ENCODE measurements at places on chromosomes 16 and 17.

DNA sequence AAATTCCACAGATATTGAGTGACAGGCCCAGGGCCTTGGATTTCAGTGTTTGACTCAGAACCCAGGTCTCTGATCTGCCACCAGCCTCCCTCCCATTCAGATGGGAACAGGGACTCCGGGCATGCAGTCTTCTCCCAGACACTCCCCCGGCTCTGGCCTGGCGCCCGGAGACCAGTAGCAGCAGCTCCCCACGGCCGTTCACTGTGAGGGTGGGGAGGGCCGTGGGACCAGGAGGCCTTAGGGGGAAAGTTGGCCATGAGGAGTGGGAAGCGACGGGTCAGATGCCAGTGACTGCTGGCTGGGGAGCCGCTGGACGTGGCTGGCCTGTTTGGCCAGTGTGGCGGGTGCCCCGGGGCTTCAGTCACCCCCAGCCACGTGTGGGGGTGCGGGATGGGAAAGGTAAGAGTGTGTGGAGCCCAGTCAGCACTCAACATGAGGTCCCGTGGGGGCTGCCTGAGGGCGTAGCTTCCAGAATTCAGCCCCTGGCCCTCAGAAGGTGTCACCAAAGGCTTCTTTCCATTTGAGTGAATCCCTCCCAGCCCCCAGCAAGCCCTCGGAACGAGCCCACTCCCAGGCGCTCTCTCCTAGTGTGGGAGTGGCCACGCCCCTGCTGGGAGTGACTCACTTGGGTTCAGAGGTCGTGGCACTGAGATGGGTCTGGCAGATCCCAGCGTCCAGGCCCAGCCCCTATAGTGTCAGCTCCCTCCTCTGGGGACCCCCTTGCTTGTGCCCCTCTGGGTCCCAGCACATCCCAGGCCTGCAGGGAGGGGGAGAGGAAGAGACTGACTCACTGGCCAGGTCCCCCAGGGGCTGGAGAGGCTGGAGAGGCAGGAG is 309.4 kb downstream of the SEC14L1 start:
- DNase-seq = peak; percentile 86

- no peak for DNase-seq
Observed at GRCh38 chr17:66467766-66468165, 165.4 kb downstream of the PRKCA start.

DNA sequence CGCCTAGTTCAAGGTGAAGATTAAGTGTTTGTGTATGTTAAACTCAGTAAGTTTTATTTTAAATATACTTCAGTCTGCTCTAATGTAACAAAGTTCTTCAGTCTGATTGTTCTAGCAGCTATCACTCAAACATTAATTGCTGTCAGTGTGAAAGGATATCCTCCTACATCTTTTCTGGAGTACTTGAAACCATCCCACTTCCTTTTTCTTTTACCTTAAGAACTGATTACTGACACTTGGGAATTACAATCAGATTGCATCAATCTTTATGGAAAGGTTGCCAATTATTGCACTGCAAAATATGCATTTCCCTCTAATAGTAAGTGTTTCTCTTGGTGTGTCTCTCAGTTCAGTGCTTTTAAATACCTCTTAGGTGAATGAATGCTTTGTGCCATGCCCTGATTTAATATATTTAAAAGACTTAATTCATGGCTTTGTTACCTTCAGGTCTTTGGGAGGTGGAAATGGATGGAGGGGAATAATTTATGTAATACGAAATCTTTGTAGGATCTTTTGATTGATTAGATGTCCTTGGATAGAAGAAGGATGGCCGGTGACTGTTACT is 16.6 kb downstream of the MRTFB start:
- no peak for DNase-seq

- DNase-seq = no peak
Observed at GRCh38 chr16:54540525-54541180, 254.1 kb upstream of the IRX3 start.

DNA sequence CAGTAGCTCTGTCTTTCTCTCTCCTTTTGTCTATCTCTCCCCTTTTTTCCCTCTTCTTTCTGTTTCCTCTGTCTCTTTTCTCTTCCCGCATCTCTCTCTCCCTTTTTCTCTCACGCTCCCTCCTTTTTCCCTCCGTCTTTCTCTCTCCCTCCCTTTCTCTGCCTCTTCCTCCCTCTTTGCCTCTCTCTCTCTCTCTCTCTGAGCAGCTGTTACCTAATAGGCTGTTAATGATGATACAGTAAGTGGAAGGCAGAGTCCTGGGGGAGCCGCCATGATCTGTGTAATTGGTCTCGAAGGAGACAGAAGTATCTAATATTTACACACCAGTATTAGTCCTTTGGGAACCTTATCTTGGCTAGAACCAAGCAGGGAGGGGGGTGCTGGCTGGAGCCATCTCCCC is 136.1 kb upstream of the CIBAR2 start:
- DNase-seq = peak; percentile 58

- no peak for DNase-seq
Observed at GRCh38 chr16:80883159-80883642, 78.8 kb upstream of the CDYL2 start.

DNA sequence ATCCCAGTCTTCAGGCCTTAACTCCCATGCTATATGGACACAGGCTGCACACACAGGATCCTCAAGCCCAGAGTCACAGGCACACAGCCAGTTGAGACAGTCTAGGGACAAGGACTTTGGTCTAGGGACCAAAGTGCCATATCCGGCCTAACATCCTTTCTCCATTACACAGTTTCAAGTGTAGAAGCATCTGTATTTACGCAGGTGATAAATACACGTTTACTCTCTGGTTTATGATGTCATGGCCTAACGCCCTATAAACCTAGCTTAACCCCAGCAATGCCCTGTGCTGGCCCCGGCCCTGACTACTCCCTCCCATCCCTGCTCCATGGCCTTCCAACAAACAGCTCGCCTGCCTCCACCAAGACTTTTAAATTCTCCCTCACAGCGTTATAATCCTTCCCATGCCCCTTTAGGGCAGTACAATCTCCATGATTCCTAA is 17.1 kb downstream of the CUEDC1 start:
- no peak for DNase-seq

GRCh38 chr16:70430667-70431536 is 8.0 kb downstream of the ST3GAL2 start:
- no peak for DNase-seq

DNA sequence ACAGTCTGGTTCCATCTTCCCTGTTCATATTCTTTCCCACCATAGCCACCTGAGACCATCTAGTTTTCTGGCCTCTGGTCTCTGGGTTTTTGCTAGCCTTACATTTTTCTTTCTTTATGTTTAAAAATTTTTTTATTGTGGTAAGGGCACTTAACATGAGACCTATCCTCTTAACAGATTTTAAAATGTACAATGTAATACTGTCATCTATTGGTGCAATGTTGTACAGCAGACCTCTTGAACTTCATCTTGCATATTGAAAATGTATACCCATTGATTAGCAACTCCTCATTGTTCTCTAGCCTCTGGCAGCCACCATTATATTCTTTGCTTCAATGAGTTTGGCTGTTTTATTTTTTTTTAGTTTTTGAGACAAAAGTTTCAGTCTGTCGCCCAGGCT is 39.2 kb downstream of the ITGAM start:
- DNase-seq = no peak

DNA sequence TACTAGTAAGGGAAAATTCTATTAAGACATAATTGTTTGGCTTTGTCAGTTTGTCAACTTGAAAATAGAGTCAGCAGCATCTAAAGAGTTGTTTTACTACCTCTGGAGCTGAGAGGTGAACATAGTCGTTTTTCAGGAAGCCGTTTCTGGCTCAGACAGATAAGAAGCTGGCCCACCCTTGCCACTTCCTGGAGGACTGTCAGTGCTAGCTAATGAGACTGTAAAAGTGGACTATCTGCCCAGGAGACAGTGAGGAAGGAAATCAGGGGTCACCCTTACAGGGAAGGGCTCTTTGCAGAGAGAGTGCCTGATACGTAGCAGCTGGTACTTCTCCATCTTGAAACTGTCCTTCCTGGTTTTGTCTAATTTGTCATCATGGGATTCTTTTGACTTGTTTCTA is 328.7 kb downstream of the WWOX start:
- no peak for DNase-seq

- no peak for DNase-seq
Observed at GRCh38 chr17:48551214-48551555, 6.3 kb upstream of the HOXB2 start.

DNA sequence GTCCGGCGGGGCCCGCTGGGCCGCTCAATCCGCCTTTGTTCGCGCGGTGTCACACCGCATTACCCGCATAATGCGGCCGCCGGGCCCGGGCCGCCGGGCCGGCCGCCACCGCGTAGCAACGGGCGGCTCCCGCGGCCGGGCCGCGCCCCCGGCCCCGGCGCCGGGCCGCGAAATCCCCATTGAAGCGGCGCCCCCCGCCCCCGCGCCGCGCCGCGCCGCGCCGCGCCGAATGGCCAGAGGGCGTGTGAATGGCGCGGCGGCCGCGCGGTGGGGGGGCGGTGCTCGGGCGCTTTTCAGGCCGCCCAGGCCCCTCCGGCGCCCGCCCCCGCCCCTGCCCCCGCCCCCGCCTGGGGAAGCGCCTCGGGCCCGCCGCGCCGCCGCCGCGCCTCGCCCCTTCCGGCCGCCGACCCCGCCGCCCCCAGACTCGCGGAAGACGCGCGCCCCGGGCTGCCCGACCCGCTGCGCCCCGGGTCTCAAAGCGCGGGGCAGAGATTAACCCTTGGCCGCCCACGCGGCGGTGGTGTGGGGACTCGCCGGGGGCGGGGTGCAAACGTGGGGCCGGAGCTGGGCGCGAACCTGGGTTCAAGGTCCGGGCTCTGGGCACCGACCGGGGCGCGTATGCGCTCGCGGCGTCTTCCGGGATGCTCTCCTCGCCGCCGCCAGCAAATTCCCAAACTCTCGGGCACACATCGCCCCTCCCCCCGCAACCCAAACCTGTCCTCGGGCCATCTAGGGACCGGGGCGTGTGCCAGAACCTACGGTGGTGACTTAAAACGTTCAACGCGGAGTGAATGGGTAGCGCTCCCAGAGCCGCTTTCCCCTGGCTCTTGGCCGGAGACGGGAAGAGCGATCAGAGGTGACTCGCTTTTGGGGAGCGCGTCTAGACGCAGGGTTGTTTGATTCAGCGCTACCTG is 46.7 kb downstream of the WNT3 start:
- DNase-seq = peak; percentile 45

GRCh38 chr17:54844233-54844632 is 56.4 kb upstream of the TOM1L1 start:
- no peak for DNase-seq

DNA sequence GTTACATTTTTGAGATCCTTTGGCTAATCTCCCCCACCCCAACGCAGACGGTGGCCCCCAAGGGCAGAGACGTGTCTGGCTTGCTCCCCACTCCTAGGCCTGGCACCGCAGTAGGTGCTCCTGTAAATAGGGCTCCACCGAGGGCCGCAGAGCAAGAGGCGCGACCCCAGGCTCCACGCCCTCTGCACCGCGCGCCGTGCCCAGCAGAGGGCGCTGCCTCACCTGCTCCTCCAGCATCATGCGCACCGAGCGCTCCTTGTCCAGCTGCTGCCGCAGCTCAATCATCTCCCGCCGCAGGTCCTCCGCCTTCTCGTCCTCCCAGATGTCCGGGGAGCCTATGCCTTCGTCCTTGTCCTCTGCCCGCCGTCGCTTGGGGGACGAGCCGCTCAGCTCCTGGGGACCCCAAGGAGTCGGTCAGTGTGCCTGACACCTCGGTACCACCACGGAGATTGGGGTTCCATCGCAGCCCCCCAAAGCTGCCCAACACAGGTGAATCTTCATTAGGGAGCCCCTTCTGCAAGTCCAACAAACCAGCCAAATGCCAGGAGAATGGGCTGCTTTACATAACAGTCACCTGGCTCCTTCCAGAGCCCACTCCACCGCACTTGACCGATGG is 11.2 kb downstream of the TFAP4 start:
- peak; percentile 82 for DNase-seq

DNA sequence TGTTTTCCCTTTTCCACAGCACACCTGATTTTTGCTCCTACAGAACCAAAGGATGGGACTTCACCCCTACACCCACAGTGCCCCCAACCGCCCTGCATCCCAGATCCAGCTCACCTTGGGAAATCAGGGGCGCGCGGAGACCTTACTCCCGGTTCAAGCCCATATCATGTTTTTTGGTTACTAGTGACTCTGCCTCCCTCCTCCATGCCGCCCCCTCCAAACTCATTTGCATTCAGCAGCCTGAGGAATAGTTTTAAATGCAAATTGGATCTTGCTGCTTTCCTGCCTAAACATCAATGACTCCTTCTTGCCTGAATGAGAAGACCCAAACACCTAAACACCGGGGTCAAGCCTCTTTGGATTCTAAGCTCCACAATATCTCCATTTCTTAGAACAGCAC is 331.8 kb downstream of the TMEM114 start:
- no peak for DNase-seq

GRCh38 chr16:9602189-9602588 is 510.7 kb downstream of the HAPSTR1 start:
- DNase-seq = no peak

- DNase-seq = no peak
Observed at GRCh38 chr16:7914748-7915147, 582.1 kb downstream of the RBFOX1 start.

DNA sequence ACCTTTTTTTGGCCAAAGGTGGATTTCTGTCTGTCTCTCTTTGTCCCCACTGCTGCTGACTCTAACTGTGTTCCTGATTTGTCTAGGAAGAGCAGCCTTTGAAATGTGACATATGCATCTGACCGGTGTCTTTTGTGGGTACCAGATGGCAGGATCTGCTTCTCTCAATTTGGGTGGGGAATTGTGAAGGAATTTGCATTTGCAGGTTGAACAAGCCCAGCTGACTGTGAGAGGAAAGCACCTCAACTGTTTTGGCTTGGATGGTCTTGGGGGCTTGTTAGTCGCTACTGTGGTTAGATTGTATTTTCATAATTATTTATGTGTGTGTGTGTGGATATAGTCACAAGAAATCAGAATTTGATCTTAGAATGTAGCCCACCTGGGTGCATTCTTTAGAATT is 37.7 kb upstream of the LCMT1 start:
- DNase-seq = no peak

- DNase-seq = peak; percentile 47
Observed at GRCh38 chr16:1188432-1189189, 35.7 kb downstream of the CACNA1H start.

- DNase-seq = no peak
Observed at GRCh38 chr17:74994440-74994839, 7.0 kb downstream of the CDR2L start.

- peak; percentile 76 for DNase-seq
Observed at GRCh38 chr16:12672986-12673385, 130.7 kb downstream of the CPPED1 start.
